ENCODE measurements at places on chromosomes 2 and 18.

- DNase-seq: no peak
Observed at GRCh38 chr2:207867056-207867455, 97.3 kb upstream of the FZD5 start.

GRCh38 chr2:120565929-120566328, 169.7 kb upstream of the GLI2 start:
- DNase-seq: no peak

DNA sequence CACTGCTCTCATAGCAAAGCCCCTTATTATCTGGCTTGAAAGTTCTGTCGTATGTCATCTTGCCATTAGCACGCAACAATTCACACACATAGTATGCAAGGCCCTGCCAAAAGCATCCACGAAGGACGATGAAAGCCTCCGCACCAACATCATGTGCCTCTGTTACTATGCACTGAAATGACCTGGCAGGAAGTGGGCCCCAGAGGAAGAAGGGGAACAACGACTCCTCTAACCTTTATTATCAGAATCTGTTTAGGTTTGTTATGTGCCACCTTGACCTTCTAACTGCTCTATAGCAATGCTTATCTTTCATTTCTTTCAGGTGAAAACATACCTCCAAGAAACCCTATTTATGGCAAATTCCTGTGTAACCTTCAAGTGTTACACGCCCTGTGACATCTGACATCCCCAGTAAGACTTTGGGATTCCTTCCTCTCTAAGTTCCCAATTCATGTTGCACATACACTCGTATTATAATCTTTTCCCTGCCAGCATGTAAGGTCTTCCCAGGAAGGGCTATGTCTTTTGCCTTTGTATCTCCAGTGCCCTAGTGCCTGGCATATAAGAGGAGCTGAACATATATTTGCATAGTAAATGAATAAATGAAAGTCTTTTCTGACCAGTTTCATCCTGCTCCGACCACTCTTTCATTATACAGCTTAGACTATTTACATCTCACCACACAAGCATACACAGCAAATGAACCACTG, 7.0 kb upstream of the NDUFV2 start:
- DNase-seq: no peak

DNA sequence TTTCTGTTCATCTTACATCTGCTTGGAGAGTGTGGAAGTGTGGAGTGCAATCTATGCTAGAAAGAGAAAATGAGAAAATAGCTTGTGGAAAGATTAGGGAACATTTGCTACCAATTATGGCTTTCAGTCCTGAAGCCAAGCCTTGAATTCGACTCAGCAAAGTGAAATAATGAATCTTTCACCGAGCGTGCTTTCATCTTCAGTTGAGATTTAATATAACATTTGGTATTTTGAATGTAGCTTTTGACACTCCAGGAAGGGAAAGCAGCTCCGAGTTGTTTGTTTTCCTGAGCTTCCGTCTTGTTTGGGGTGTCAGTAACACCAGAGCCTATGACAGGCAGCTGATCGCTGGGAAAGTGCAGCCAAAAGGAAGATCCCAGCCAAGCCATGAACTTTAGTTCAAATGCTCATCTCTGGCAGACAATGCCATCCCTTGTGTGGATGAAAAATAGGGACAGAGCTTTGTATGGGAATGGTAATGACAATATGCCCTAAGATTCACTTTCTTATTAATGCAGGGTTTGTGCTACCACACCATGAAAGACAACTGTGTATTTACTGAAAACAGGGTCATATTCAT, 25.0 kb upstream of the PHLPP1 start:
- no peak for DNase-seq

DNA sequence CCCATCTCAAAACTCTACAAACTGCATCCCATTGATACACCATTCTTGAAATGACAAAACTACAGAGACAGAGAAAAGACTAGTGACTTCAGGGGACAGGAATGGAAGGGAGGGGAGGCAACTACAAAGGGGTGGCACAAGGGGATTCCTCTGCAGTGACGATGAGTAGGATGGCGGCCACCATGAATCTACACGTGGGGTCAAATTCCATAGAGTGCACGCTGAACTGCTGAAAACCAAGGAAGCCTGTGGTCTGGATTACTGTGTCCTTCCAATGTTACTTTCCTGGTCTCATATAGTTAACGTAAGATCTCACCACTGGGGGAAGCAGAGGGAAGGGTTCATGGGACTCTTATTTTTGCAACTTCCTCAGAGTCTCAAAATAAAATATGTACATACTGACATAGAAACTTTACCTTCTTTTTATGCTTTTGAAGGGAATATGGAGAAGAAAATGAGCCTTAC, 23.6 kb downstream of the COX7A2L start:
- DNase-seq: no peak

- DNase-seq: no peak
Observed at GRCh38 chr2:209577376-209578357, 153.8 kb downstream of the MAP2 start.

DNA sequence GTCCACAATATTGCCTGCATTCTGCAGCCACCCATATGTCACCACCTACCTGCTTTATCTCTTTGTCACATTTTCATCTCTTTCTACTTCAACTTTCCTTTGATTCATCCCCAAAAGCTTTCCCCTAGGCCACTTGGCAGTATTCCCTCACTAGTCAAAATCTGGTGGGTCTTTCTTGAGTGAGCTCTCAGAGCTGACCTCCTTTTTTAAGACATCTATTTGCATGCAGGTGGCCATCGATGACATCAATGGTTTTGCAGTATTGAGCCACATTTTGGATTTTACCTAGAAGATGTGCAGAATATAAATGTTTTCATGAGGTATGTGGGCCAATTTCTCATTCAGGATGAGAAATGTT, 133.4 kb upstream of the REG3A start:
- DNase-seq: no peak

DNA sequence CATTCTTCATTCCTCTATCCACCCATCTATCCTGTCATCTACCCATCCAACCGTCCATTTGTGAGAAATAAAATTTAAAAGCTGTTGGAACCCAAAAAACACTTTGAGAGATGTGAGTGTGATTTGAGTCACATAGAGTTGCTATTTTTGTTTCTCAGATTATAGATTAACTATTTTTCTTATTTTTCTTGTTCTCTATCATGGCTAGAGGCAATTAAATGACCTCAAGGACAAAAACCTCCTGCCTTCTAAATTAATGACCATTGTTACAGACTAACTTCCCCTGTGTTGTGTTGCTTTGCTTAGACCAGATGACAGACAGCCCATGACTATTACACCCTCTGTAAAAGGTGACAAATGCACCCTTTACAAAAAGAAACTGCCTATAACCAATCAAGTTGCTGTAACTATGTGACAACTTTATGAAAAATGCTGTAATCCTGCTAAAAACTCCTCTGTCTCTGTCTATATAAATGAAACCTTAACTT, 207.9 kb upstream of the CXCR4 start:
- no peak for DNase-seq

- DNase-seq: no peak
Observed at GRCh38 chr2:25797620-25798488, 80.4 kb downstream of the ASXL2 start.

DNA sequence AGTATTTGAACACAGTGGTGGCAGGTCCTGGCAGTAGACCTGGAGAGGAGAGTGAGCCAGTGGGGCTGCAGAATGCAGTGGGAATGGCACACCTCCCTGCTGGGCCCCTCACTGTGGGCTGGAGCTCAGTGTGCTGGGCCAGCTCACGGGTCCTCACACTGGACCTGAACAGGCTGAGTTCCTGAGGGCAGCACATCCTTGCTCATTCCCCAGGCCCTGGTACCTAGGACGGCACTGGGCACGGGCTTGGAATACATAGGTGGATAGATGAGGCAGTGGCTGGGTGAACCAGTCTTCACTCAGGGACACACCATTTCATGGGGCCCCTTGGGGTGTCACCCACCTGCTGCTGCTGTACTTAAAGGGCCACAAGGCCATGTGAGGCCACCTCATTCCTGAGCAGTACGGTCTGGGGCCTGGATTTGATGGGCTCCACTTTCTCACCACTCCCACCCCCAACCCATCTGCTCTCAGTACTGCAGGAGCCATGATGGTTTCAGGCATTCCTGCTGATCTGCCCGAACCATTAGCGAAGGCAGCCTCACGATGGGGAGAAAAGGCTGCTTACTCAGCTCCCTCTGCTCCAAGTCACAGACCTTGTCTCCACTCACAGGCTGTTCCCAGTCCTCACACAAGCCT, 4.2 kb downstream of the TMEM177 start:
- no peak for DNase-seq

GRCh38 chr2:127607399-127607908, 38.5 kb upstream of the GPR17 start:
- DNase-seq: no peak

GRCh38 chr2:195520671-195521155, 136.3 kb upstream of the SLC39A10 start:
- no peak for DNase-seq

GRCh38 chr2:9287400-9288045, 80.9 kb downstream of the ASAP2 start:
- DNase-seq: no peak

DNA sequence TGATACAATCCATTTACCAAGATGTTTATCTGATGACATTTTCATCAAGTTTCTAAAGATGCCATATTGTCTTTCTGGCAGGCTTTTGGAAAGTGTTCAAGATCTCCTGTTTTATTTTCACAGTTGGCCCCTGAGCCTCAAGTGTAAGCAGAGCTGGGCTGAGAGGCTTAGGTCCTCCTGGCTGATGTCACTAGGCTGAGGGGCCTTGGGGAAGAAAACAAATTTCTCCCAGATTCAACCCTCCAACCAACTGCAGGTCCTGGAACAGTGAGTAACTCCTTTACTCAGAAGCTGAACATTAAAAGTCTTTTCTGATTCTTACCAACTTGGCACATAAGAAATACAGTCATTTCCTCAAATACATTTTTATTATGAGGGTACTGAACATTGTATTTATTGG, 14.9 kb upstream of the IL1RL1 start:
- no peak for DNase-seq

GRCh38 chr2:216683846-216684245, 11.5 kb downstream of the IGFBP5 start:
- no peak for DNase-seq

- no peak for DNase-seq
Observed at GRCh38 chr2:111207851-111208250, 87.1 kb downstream of the BCL2L11 start.

DNA sequence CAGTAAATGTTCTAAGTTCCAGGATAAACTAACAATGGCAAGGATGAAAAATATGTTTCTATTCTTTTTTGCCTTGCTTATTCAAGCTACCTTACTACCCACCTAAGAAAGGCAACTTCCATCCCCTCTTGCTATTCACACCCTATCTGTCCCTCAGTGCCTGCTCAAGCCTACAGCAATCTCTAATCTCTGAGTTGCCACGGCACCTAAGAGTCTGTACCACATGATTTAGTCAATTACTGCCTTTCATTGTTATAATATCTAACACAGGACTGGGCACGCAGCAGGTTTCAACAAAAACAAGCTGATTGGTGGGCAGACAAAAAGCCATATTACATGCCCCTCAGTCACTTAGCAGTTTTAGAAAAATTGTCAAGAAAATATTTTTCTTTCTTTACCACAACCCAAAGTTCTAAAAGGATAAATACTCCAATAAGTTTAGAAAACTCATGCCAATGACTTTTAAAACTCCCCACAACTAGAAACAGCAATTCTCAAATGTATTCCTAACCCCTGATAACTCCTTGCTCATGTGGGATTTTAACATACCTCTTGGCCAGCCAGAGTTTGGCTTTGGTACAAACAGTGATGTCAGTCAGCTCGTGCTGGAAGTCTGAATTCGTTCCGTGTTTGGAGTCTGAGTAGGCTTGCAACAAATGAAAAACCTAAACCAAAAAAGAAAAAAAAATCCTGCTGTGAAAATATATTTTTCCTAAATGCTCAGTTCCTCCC, 117.3 kb upstream of the ZFP36L2 start:
- no peak for DNase-seq

DNA sequence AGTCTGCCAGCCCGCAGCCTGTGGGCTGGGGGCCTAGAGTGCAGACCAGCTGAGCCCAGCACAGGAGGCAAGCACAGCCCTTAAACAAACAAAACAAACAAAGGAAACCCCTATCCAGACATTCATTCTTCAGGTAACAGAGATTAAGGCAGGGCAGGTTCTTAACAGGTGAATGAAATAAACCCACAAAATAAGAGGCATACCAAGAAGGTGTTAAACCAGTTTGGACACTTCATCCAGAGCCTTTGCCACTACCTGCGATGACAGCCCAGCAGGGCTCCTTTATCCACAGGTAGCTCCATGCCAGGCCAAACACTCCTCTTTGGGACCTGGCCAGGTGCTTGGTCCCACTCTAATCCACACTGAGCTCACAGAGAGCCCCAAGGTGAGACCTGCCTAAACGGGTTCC, 209.7 kb upstream of the SIX2 start:
- DNase-seq: no peak
